ENCODE measurements at places on chromosomes 11 and 22.
A peak's percentile ranks its signal among the peaks of the same experiment; 100 is the strongest.

DNA sequence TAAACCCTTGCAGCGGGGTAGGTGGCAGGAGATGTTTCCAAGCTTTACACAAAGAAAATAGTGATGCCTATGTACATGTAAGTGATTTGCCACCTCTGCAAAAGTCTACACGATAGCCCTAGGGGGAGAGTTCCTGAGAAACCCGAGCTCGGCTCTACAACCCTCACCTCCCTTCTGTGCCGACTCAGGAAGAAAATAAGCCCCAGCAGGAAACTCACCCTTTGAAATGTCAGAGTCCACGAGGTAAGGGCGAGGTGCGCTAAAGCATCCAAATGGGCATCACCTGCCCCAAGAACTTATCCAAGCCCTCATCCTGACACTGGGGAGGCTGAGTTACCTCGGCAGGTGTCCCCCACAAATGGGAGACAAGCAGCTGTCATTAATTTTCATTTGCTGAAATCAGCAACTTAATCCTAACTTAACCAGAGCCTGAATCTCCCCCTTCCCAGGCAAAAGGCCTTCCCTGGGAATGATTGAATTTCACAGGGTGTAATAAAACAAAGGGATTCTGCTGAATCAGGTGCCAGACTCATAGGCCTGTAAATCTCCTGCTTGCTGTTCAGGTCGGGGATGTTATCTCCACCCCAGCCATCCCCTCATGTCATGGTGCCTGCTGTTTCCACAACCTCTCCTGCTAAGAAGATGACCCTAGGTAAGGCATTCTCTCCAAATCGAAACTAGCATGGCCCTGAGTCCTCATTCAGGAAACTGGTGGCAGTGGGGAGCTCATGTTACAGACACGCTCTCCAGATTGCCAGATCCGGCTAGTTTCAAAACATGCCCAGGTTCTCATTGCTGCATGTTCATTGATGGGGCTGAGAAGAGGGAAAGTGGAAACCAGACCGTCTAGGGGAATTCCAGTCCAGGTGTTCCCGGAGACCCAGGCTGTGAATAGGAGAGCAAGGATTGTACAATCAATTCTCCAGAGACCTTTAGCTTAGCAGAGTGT lies 105.3 kb upstream of the KIRREL3 start:
- DNase-seq: peak; percentile 59

DNA sequence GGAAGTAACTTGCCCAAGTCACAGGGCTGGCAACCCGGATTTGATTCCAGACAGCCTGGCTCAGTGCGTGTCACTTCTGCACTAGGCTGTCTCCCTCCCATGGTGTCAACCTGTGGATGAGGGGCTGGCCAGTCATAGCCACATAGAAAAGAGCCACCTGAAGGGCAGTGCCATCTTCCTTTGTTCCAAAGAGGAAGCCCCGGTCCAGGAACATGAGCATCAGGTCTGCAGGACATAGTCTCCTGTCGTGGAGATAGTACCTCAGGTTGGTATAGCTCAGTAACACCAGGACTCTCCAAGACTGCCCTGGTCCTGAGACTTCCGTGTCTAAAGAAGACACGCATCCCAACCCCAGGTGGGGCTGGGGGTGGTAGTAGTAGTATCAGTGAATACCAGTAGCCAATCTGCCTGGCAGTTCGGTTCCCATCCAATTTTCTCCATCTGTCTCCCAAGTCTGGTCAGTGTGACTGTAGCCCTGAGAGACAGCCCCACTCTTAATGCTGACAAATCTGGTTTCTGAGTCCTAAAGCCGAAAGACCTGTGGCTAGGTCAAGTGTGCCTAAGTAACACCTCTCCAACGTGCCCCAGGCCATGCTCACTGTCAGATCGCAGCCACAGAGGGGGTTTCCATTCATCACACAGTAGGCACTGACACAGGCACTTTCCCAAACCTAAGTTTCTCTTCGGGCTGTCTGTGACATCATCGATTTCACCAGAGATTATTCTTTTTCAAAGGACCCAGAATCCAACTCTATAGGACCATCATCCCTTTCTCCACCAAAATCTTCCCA lies 33.1 kb downstream of the C11orf58 start:
- DNase-seq: no peak

- peak; percentile 64 for DNase-seq
Measured at GRCh38 chr11:80958361-80958760, 1517.5 kb upstream of the TENM4 start.

- DNase-seq: no peak
Measured at GRCh38 chr11:82791779-82792178, 58.1 kb upstream of the FAM181B start.

DNA sequence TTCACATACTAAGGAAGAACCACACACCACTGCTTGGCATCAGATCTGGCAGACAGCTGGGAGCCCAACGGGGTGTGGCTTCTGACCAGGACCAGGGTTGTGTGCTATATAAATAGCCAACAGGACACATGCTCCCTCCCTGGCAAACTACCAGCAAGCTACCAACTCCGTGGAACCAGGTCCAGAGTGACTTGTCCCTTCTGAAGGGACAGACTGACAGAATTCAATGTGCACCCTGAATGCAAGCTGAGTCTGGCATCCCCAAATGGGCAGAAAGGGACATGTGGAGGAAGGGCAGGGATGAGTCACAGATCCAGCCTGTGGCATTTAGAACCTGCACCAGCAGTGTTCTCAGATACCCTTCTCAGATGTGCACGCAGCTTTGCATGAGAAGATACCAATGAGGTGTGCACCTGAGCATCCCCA lies 92.9 kb downstream of the MICAL3 start:
- DNase-seq: no peak

DNA sequence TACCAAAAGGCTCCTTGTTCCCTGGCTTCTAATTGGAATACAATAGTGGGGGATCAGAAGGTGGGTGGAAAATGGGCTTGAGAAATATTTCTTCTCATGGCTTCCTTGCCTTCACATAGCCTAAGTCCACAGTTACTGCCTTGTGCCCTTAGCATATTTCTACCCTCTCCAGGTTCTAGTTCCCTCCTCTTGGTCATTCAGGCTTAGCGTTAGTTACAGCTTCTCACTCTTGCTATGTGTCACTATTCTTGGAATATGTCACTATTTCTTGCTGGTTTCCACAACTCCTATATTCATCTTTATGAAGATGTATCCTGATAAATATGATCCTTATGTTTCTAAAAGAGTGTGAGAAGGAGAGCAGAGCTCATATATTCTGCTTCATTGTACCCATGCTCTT lies 2.5 kb downstream of the OR2D2 start:
- DNase-seq: no peak

GRCh38 chr11:129366737-129367597 lies 8.7 kb upstream of the BARX2 start:
- peak; percentile 32 for DNase-seq

DNA sequence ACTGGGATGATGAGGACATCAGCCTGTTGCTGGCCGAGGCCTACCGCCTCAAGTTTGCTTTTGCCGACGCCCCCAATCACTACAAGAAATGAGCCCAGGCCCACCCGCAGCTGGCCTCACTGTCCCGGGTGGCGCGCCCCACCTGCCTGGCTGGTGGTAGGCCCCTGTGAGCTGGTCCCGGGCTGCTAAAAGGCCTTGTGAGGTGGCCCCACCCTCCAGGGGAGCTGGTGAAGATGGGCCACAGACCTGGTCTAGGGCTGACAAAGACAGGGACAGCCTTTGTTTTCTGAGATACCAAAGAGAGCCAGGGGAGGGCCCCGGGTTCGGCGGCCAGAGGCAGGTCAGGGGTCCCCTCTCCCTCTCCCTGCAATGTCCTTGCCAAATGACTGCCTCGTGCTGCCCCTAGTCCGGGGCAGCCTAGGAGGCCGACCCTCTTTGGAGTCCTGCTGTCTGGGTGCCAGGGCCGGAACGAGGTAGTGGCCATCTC lies 411.1 kb downstream of the TBC1D22A start:
- DNase-seq: no peak

- DNase-seq: no peak
Measured at GRCh38 chr11:113065330-113065729, 104.1 kb downstream of the NCAM1 start.

DNA sequence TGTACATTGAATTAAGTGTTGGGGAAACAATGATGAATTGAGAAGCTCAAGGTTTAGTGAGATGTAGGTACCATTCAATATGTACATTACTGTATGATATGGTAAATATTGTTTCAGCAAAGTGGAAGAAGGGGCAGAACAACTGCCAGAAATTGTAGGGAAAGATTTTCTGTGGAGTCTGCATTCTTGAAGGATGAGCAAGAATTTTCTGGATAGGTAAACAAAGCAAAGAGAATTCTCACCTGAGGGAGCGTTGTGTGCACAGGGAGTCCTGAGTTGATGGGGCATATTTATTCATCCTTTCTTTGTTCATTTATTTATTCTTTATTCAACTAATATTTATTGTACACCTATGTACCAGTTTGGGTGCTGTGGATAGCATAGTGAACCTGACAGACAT lies 83.2 kb downstream of the TMEM135 start:
- no peak for DNase-seq

DNA sequence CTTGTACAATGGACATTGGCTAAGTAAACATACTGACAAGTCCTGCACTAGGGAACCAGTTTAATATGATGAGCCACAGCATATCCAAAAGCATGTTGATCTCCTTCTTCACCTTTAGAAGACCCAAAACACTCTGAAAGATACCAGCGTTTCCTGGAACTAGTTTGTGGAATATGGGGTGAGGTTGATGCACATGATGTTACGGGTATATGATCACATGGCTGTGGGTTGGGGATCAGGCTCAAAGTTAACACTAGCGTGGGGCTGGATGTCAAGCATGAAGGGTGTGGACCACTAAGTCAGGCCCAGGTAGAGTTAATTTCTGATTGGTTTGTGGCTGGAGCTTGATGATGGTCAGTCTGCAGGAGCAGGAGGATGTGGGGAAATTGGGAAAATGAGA lies 9.0 kb downstream of the IGLL5 start:
- DNase-seq: no peak

Measured in A673 (cell line).